ENCODE measurements at places on chromosomes 6 and 20.

GRCh38 chr6:98924647-98925046 lies 23.1 kb downstream of the FBXL4 start:
- DNase-seq, result no peak

- DNase-seq, result no peak
Observed at GRCh38 chr6:36229223-36229622, 32.7 kb downstream of the BRPF3 start.

DNA sequence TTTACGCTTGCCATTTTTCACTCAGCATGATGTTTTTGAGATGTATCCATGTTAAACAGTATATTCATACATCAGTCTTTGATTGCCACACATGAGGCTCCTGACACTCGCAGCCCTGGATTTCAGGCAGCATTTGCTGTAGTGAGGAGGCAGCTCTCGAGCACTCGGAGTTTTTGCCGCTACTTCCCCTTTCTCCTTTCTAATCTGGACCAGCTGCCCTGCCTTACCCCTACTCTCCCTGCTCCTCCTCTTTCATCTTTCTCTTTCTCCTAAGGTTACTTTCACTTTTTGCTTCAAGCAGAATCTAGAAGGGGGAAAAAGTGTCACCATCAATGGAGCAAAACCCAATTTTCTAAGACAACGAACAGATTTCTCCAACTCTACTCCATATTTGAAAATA lies 5.9 kb upstream of the CST3 start:
- no peak for DNase-seq

DNA sequence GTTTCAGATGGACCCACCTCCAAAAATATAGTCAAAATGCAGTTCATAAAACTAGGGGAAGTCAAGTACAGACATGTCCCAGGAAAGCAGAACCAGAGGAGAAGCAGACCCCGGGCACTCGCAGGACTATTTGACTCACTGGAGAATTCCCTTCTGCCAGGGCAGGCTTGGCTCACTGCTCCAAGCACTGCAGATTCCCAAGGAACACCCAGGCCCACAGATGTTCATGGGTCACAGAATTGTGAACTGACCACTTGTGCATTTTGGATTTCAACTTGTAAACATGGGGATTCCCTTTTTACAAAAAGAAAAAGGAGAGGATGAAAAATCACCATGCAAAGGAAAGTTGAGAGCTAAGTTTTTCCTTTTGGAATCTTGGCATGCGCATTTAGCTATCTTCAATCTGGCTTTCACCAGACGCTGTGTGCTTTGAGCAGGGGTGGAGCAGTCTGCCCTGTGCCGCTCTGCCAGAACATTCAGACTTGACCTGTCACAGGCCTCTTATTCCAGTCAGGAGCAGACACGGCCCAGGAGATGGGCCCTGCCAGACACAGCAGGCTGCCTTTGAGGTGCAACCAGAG lies 237.5 kb upstream of the TAB2 start:
- no peak for DNase-seq

GRCh38 chr6:83868639-83869038 lies 9.2 kb downstream of the CYB5R4 start:
- no peak for DNase-seq

DNA sequence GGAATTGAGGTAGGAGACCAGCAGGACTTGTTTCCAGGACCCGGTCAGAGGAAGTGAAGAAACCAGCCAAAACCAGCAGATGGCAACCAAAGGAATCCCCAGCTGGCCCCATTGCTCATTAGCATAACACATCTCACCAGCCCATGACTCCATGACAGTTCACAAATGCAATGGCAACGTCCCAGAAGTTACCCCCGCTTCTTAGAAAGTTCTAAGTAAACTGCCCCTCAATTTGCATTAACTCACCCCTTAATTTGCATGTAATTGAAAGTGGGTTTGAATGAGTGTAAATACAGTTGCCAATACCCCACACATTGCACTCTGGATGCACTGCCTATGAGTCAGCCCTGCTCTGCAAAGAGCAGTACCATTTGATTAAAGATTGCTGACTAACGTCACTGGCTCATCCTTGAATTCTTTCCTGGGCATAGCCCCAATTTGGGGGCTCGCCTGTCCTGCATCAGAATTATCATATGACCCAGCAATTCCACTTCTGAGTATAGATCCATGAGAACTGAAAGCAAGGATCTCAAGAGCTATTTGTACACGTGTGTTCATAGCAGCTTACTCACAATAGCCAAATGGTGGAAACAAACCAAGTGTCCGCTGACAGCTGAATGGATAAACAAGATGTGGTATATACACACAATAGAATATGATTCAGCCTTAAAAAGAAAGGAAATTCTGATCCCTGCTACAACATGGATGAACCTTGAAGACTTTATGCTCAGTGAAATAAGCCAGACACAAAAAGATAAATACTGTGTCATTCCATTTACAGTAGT lies 36.4 kb downstream of the MYLK4 start:
- DNase-seq, result no peak

GRCh38 chr6:43713643-43714310 lies 26.2 kb upstream of the MRPS18A start:
- DNase-seq, result no peak

- no peak for DNase-seq
Observed at GRCh38 chr6:39056681-39057080, 8.1 kb downstream of the GLP1R start.

Measured in activated CD4-positive, alpha-beta T cell treated with anti-CD3 and anti-CD28 coated beads, Interleukin-2, amount 10 ng/mL, durations not matched to agents 7 days and 5 days (primary cell).